Left forelimb (tissue), 1 donor: ENCODE measurements at places on chromosomes 5 and 9.

DNA sequence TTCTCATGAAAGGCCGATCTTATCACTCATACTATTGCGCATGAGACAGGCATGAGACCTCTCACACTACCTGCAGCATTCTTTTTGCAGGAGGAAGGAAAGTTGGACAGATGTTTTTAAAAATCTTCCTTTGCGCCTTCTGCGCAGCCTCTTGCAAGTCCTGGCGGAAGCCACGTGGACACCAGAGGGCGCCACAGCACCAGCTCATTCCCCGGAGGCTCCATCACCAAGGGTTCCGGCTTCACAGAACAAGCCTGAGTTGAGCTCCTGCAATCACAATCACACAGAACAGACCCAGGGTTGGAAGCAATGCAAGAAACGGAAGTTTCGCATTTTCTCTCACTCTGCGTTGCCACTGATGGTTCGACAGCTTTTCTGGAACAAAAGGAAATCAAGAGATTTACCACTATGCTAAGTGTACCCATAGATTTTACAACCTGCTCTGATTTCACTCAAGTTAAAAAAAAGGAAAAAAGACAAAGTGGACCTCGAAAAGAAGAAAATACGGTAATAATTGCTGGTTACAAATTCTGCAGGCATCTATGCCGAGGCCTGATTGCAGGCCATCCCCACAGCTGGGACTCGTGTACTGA lies 304.7 kb upstream of the MSX2 start:
- peak; percentile 91 for DNase-seq

DNA sequence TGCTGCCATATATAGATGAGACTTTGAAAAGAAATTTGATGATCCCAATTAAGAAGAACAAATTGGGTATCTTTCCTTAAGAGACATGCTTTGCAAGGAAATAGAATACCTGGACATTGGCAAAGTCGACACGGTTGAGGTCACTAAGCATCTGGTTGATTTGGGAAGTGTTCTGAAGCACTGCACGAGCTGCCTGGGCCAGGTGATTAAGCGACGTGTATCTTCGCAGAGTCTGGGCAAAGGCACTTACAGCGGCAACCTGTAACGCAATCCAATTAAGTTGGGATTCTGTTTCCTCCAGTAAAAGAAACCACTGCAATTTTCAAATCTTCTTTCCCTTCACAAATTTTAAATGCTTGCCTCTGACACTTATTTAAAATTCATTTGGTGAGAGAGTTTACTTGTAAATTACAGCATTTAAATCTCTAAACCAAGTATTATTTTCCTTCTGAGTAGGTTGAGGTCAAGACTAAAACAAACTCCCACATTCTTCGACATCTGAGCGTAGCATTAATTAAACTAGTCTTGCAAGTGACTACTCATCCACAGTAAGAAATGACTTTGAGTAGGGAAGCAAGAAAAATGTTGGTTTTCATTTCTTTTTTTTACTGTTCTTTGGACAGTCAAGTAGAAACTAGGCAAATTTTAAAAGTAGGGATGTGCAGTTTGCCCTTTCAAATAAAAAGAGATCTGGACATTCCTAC lies 262.8 kb downstream of the RFX3 start:
- no peak for DNase-seq

- DNase-seq, result no peak
These were observed 82.4 kb downstream of the PCSK1 start for GRCh38 chr5:96350678-96351077.

GRCh38 chr5:157047898-157048297 lies 11.0 kb downstream of the HAVCR1 start:
- no peak for DNase-seq

- no peak for DNase-seq
These were observed 217.6 kb upstream of the ANKRD55 start for GRCh38 chr5:56450766-56451165.

GRCh38 chr9:127854184-127854806 lies at the start of gene ENG:
Gene ENG (minus strand): TSS chr9:127854658. CDS start chr9:127854355, 303 bp downstream.
- peak; percentile 84 for DNase-seq

- DNase-seq, result no peak
These were observed 6.9 kb downstream of the PPP1R26 start for GRCh38 chr9:135486267-135487065.

GRCh38 chr5:111997308-111997707 lies 240.3 kb upstream of the NREP start:
- no peak for DNase-seq

DNA sequence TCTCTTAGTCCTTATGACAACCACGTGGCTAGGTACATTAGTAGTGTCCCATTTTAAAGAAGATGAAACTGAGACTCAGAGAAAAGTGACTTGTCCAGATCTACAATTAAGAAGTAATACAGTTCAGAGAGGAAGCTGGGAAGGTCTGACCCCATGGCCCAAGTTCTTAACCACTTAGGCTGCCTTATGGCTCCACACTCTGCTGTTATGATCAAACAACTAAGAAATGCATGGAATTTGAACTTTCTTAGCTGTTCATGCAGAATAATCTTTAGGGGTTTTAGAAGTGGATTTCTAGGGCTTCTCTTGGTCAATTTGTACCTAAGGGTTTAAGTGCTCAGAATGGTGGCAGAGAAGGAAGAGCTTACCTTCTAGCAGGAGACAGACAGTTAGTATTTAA lies 128.0 kb upstream of the MSX2 start:
- DNase-seq, result no peak

- no peak for DNase-seq
These were observed 602.6 kb upstream of the DAB2 start for GRCh38 chr5:40027400-40027799.

GRCh38 chr5:52808316-52808901 lies 20.7 kb downstream of the ITGA1 start:
- no peak for DNase-seq

GRCh38 chr9:70205366-70206020 lies 53.3 kb upstream of the SMC5 start:
- no peak for DNase-seq
